B cell (primary cell): ENCODE measurements at places on chromosomes 3 and 15. TPM values are rescaled to one million over a fixed set of nuclear protein-coding genes. Genes with fewer than 3 reads are reported as not detected.

DNA sequence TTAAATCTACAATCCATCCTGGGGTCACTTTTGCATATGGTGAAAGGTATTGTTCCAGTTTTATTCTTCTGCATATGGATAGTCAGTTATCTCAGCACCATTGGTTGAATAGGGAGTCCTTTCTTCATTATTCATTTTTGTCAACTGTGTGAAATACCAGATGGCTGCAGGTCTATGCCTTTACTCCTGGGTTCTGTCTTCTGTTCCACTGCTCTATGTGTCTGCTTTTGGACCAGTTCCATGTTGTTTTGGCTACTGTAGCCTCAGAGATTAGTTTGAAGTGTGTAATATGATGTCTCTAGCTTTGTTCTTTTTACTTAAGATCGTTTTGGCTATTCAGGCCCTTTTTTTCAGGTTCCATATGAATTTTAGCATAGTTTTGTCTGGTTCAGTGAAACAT, 795.8 kb downstream of the OTOL1 start:
- no peak for DNase-seq

EPHB1 gene
- 0.87 TPM in 1 of 2 replicates, not detected in the other for total RNA-seq

- no peak for DNase-seq
Measured at GRCh38 chr3:100546020-100546744, 53.8 kb downstream of the TMEM45A start.

- no peak for DNase-seq
Measured at GRCh38 chr3:14687360-14687759, 12.4 kb downstream of the C3orf20 start.

ADAMTSL3 gene
- not detected in 2 replicates for total RNA-seq

XCR1 gene
- not detected in 2 replicates for total RNA-seq
